Breast epithelium (tissue), 4 donors: ENCODE measurements at places on chromosomes 13 and 19. TPM values are rescaled to one million over a fixed set of nuclear protein-coding genes. Genes with fewer than 3 reads are reported as not detected.

EHD2 gene
- total RNA-seq, result 121 TPM

DNA sequence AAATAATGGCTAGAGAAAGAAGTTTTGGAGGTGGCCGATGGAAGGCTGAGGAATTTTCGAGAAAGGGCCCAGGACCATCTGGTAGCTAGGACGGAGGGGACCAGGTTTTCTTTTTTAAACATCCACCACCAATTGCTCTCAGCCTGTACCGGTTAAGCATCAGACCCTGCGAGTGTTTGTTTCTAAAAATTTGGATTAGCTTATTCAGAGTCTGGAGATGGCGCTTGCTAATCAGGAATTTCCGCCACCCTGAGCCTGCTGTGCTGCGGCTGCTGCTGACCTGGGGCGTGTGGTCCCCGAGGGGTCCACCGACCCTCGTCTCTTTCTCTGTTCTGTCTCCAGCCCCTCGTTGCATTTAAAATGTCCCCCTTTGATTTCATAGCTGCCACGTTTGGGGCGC, 2.0 kb downstream of the UHRF1 start:
- DNase-seq, result no peak

DNA sequence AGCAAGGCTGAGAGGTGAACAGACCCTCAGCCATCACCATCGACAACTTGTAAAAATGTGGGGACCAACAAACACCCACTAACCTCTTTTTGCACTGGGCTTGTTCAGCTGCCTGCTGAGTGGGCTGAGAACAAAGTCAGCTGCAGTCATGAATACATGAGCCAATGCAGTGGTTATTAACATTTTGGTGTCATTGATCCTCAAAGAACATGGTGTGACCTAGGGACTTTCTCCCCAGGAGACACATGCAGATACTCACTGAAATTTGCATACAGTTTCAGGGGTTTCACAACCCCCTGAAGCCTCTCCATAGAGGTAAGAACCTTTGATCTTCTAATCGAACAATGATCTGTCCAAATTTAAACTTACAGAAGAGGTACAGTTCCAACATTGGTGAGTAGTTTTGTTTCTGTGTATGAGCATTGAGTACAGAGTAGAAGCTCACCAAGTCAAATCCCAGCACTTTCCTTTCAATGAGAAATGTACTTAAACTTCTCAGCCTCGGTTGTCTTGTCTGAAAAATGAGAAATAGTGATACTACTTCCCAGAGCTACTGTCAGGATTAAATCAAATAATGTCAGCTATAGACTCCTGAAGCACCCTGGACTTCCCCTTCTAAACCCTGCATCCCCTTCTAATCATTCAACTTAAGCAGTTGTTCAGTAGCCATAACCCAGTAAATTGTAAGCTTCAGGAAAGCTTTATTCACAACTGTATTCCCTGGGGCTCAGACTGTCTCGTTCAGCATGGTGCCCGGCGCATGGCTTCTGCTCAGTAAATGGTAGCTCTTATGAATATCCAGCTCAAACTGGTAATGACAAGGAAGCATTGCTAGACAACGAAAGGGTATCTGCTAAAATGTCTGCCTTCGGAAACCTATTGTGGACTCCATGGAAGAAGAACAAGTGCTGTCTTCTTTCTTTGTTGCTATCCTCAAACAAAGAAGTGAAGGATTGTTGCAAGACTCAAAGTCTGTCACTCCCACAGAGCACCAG, 148.7 kb downstream of the FOXO1 start:
- DNase-seq, result no peak

ARRDC2 gene
- 89.3 TPM for total RNA-seq

FCHO1 gene
- 1.6 TPM for total RNA-seq

PRMT1 gene
- 154 TPM for total RNA-seq

DNA sequence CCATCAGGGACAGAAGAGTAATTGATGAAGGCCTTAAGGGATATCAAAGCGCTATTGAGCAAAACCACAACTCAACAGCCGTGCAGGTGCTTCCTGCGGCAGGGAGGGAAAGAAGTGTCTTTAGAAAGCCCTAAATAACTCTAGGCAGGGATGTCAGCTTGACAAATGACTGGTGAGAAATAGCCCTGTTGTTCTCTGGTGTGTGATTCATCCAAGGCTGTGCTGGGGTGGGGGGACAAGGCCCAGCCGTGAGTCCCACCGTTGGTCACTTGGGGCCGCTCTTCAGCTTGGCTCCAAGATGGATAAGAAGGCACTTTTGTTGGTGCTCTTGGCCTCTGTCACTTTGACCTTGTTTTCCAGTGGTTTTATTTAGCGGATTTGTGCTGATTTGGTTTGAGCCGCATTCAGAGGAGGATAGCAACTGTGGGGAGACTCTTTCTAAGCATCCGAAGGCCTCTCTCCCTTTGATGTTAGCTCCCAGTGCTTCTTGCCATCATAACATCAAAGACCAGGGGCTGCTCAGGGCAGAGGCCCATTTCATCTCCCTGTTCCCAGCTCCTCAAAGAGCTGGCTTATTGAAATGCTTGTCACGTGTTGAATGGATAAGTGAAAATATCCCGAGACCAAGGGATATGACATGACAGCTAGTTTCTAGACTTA, 130.3 kb upstream of the SERP2 start:
- no peak for DNase-seq

- DNase-seq, result no peak
Observed at GRCh38 chr19:2392366-2392765, 32.3 kb downstream of the TMPRSS9 start.

DNA sequence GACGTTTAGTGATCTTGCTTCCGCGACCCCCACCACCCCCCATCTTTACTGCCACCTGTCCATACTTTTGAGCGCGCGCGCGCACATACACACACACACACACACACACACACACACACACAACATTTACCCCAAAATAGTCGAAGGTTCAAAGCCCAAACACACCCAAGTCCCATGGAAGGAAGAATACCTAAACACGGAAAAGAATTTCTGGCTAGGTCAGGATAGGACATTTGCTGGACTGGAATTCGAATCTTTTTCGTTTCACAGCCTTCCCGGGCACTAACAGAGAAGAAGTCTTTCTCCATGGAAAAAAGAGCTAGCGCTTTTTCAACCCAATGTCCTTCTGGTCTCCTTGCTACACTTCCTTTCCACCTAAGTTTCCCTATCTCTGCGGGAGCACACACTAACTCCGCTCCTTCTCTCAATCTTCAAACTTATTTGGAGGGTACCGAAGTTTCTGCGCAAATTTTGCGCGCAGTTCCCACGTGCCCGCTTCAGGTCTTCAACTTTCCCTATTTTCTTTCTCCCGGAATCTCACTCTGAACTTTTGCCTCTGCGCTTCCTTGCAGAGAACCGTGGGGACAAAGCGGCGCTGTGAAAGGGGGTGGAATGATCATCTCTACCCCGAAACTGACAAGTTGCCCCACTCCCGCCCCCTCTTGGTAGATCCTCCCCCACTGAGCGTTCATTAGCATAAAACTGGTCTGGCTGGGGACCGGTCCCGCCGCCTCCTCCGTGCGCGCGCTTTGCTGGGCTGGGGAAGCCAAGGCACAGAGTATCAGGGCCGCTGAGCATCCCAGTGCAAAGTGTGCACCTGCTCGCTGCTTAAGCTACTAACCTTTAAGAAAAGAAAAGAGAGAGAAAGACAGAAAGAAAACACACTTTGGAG, 2.7 kb downstream of the DACH1 start:
- DNase-seq, result peak; percentile 25

IGSF23 gene
- not detected for total RNA-seq

ZNF570 gene
- 10.8 TPM for total RNA-seq

DKKL1 gene
- not detected for total RNA-seq

GRCh38 chr13:48159826-48160225, 64.9 kb upstream of the MED4 start:
- DNase-seq, result no peak

GRCh38 chr13:76889254-76889653, 3.0 kb upstream of the KCTD12 start:
- DNase-seq, result no peak

GRCh38 chr13:84946192-84946591, 853.0 kb downstream of the SLITRK6 start:
- no peak for DNase-seq

DNA sequence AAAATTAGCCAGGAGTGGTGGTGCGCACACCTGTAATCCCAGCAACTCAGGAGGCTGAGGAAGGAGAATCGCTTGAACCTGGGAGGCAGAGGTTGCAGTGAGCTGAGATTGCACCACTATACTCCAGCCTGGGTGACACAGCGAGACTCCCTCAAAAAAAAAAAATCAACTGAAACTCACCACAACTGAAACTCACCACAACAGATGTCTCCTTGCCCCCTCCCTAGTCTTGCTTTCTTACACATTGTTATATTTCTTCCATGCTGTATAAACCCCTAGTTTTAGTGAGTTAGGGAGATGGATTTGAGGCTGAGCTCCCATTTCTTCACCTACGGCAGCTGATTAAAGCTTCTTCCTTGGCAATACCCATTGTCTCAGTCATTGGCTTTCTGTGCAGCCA, 3.3 kb downstream of the ZIM3 start:
- no peak for DNase-seq

SIGLEC6 gene
- 0.73 TPM for total RNA-seq

GRCh38 chr13:64855506-64855905, 2374.6 kb downstream of the PCDH9 start:
- DNase-seq, result no peak

DNA sequence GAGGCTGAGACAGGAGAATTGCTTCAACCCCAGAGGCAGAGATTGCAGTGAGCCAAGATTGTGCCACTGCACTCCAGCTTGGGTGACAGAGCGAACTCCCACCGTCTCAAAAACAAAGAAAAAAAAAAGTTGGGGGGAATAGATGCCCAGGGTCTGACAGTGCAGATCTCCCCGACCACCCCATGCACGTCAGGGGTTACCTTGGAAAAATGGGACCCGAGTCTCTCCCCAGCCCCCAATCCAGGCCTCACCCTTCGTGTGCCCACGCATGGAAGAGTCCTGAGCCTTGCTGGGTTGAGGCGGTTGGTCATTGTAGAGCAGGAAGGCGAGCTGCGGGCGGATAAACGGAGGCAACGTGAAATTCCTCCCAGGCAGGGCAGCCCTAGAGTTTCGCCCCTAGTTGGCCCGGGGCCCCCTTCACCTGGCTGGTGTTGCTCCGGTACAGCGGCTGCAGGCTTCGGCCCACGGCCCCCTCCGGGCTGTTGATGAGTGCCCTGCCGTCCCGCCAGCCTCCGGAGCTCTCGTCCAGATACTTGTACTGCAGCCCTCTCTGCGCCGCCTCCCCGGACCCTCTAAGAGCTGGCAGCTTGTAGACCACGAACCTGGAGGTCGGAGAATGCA, 588 bp downstream of the DNASE2 start:
- no peak for DNase-seq

- peak; percentile 81 for DNase-seq
Observed at GRCh38 chr19:18194554-18195238, 1.7 kb downstream of the MPV17L2 start.

DNA sequence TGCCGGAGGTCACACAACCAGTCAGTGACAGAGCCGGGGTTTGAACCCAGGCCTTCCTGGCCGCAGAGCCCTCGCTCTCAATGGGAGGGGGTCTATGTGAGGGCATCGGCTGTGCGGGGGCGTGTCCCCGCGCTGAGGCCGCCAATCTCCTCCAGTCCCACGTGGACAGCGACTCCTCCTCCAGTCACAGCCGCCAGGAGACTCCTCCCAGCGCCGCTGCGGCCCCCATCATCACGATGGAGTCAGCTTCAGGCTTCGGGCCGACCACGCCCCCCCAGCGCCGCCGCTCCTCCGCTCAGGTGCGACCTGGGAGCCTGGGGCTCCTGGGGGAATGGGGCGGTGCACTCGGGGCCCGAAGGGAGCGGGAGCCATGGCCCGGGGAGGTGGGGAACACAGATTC, 6.0 kb downstream of the SPRED3 start:
- DNase-seq, result no peak
